ENCODE measurements at places on chromosomes 6 and 20.

GRCh38 chr20:49880177-49880576, 35.2 kb downstream of the SPATA2 start:
- DNase-seq: no peak

- DNase-seq: no peak
Measured at GRCh38 chr6:41451039-41451438, 95.1 kb upstream of the FOXP4 start.

GRCh38 chr20:38810926-38811630, 5.6 kb downstream of the PPP1R16B start:
- DNase-seq: no peak

- DNase-seq: no peak
Measured at GRCh38 chr20:62439218-62439617, 11.9 kb upstream of the RBBP8NL start.

DNA sequence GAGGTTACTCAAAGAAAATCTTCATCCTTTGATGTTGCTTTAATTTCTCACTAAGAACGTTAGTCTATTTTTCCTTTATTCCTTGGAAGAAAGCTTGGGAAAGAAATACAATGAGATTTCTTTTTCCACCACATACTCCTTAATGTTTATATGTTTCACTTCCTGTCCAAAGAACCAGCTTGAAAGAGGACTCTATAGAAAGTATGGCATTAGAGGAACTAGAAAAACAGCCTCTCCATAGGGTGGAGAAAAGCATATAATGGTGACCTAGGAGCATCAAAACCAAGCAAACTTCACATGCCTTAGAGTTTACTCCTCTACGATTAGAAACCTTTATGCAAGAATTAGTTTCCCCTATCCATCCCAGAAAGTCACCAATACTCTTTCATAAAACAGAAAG, 131.1 kb downstream of the OPRM1 start:
- no peak for DNase-seq

GRCh38 chr6:124197148-124197547, 393.5 kb downstream of the NKAIN2 start:
- DNase-seq: no peak

- DNase-seq: peak; percentile 68
Measured at GRCh38 chr6:113855500-113856374, 1.4 kb upstream of the MARCKS start.

DNA sequence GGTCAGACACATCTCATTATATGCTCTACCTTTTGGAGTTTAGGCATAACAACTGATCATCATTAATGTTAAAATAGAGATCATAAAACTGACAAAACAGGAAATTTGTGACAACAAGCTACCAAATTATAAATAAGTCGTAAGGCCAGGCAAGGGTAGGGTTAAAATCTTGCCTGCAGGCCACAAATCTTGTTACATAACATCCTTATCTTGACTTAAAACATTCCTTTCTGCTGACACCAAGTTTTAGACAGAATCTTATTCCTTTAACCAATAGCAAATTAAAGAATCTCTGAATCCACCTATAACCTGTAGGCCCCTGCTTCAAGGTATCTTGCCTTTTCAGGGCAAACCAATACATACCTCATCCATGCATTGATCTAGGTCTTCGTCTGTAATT, 32.5 kb upstream of the NKAIN2 start:
- no peak for DNase-seq

DNA sequence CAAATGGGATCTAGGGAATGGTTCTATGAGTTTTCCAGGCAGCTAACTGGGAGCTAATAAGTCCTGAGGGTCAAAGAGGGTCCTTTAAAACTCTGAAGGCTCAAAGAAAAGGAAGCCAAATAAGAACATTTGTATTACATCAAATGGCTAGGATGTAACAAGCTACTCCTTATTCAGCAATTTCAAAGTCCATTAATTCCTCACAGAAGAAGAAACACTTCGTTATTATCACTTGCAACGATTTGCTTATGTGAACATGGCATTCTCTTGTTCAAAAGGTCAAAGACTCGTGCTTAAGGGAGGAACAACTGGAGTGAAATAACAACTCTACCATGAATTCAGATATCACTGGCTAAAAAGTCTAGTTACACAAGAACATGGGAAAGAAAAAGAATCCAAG, 70.8 kb upstream of the FBXO30 start:
- no peak for DNase-seq

GRCh38 chr6:158826819-158827501, 7.8 kb upstream of the EZR start:
- DNase-seq: no peak

DNA sequence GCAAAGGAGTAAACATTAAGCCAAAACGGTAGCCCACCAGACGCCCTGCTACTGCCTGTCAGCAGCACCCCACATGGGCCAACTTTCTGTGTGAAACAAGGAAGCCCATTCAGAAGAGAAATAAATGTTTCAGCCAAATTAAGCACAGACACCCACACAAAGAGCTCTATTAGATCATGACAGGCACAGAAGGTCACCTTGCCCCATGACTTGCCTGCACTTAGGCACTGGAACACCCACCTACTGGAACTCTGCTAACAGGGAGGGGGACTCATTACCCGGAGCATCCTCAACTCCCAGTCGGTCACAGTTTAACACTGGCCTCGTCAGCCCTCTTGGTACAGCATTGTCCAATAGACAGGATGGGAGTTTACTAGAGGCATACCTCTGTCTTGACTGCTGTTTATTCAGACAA, 31.8 kb downstream of the GFOD1 start:
- DNase-seq: peak; percentile 61

DNA sequence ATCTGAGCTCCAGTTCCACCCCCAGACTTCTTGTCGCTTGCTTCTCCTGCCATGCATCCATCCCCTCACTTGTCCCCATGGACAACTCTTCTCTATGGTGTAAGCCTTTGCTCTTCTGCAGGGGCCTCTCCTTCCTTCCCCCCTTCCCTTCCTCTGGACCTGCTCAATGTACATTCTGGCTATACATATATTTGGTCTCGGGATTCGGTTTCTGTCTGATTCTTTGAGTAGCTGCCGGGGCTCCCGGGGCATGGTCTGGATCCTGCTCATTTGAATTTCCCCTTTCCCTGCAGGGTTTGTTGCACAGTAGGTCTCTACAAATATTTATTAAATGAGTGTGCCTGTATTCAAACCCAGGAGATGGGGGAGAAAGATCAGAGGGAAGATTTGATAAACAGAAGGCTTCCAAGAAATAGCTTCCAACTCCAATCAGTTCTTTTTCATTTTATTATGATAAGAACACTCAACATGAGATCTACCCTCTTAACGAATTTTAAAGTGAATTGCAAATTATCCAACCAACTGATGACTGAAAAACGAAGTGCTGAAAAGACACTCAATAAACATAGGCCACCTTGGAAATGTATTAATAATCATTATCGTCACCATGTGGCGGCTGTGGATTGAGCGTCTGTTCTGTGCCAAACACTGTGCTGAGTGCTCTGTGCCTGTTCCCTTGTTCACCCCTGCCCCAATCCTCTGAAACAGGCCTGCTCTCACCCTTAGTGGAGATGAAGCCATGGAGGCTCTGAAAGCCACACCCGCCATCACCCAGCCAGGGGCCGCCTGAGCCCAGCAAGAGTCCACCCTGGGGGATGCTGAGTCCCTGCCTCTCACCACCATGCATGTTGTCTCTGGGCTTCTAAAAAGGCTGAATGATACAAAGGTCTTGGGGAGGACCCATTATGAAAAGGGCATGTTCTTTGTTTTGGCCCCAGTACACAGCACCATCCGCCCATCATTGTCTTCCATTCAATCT, 34.3 kb upstream of the APCDD1L start:
- no peak for DNase-seq

GRCh38 chr6:165635965-165636364, 27.1 kb downstream of the PDE10A start:
- DNase-seq: no peak

- DNase-seq: no peak
Measured at GRCh38 chr20:58433759-58434158, 44.7 kb downstream of the VAPB start.

DNA sequence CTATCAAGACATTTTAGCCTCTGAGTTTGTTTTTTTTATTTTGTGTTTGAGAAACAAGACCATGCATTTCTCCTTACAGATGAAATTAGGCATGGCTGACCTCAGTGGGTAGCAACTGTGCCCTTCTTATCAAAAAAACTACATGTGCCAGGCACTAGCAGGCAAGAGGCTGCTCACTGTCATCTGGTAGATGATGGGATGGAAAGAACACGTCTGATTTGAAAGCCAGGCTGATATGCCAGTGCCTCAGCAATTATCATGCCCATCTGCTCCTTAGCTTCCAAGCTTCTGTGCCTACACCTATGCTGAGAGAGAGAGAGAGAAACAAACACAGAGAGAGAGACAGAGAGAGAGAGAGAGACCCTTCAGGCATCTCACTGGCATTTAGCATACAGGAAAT, 149.9 kb downstream of the C6orf118 start:
- DNase-seq: no peak

GRCh38 chr6:24743265-24743943, 24.4 kb upstream of the C6orf62 start:
- no peak for DNase-seq

- no peak for DNase-seq
Measured at GRCh38 chr6:150698391-150698790, 98.7 kb downstream of the PLEKHG1 start.

DNA sequence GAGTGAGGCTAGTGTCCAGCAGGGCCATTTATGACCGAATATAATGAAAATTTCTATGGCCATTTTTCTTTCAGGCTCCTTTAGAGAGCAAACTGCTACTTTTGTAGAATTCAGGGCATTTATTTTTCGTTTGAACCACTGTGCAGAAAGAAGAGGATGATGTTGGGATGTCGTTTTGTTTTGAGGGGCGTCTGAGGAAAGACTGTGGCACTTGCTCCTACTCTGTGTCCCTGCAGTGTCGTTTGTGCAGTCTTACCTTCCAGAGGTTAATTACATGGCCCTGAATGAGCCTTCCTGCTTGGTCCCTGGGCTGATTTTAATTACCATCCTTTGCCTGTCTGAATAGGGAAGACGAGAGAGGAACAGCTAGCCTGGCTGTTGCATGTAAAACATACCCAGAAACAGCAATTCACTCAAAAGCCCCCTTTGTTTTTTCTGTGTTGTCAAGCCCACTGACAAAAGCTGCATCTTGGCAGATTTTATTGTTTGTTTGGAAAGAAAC, 65.3 kb downstream of the CTNNBL1 start:
- DNase-seq: no peak

DNA sequence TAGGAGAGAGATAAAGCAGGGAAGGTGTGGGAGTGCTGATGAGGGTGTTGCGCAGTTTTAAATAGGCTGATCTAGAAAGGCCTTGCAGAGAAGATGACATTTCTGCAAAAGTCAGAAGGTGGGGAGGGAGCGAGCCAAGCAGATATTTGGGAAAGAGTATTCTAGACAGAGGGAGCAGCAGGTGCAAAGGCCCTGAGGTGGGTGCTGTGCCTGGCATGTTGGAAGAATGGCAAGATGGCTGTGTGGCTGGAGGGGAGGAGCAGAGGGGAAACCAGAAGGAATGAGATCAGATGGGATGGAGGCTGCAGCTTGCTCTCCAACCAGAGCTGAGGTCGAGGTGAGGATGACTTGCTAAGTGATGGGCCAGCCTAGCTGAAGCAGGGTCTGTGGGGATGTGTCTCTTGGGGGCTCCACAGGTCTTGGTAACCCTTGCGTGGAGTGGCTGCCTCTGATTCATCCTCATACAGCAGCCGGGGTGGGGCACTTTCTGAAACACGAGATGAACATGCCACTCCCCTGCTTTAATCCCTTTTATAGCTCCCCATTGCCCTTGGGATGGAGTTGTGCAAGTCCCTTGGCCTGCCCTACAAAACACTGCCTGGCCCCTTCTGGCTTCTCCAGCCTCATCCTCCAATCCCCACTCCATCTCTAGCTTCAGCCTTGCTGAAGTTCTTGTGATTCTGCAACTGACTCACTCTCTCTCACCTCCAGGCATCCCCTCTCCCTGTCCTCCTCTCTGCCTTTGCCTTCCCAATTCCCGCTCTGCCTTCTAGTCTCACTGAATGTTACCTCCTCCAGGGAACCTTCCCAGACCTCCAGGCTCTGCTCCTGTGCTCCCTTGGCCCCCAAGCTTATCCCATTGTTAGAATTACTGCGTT, 94.1 kb downstream of the CDH22 start:
- DNase-seq: no peak

- DNase-seq: no peak
Measured at GRCh38 chr20:9348747-9349146, 165.6 kb upstream of the LAMP5 start.

- no peak for DNase-seq
Measured at GRCh38 chr6:136809091-136809860, 13.1 kb upstream of the PEX7 start.

- no peak for DNase-seq
Measured at GRCh38 chr6:40348591-40348990, 238.6 kb downstream of the LRFN2 start.

GRCh38 chr20:59737816-59738215, 133.5 kb downstream of the PHACTR3 start:
- no peak for DNase-seq

Data from left forelimb (tissue), 1 donor.